ENCODE measurements at places on chromosomes 4 and X.

DNA sequence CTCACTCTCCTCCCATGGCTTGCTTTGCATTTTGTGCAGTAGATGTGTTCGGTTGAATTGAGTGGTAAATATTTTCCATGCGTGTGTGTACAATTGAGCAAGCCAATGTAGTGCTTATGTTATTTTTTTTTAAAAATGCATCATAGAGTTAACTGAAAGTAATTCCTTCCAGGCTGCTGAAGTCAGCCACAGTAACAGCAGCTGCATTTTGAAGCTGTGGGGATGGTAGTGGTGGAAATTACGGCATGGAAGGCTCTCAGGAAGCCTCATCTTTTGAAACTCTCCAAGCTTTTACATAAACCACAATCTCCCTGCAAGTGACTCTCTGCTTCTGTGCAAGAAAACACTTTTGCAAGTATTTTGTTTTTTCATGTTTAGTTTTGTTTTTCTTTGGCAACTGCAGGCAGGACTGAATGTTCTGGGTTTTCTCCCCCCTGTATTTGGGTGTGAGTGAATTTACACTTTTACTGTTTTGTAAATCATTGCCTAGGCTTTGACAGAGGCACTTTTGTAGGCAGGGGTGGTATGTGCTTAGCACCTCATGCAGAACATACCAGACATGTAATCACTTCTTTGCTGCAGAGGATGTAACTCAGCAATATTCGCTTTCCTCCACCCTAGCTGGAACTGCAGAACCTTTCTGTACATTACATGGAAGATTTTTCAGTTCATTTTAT is 56.2 kb downstream of the LRRC66 start:
- DNase-seq = peak; percentile 23

DNA sequence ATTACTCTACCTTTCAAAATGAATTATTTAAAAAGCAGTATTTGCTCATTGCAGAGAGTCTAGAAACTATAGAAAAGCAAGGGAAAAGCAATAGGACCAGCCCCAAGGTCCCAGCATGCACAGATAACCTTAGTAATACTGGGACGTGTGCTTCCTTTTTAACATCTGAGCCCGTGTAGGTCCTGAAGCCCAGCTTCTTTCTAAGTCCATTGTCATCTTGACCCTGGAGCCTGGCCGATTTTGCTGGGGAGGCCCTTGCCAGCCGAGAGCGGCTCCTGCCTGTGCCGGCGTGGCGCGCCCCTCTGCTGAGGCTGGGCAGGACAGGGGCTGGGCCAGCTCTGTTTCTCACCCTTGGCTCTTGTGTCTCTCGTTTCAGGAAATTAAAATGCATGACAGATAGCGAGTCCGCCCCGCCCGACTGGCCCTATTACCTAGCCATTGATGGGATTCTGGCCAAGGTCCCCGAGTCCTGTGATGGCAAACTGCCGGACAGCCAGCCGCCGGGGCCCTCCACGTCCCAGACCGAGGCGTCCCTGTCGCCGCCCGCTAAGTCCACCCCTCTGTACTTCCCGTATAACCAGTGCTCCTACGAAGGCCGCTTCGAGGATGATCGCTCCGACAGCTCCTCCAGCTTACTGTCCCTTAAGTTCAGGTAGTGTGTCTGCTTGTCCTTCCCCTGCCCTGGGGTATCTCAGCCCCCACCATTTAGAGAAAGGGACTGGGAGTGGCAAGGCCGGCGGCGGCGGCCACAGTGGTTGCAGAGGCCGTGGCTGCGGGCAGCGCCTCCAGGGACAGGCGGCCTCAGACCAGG is 4.1 kb downstream of the MSANTD1 start:
- peak; percentile 78 for DNase-seq

DNA sequence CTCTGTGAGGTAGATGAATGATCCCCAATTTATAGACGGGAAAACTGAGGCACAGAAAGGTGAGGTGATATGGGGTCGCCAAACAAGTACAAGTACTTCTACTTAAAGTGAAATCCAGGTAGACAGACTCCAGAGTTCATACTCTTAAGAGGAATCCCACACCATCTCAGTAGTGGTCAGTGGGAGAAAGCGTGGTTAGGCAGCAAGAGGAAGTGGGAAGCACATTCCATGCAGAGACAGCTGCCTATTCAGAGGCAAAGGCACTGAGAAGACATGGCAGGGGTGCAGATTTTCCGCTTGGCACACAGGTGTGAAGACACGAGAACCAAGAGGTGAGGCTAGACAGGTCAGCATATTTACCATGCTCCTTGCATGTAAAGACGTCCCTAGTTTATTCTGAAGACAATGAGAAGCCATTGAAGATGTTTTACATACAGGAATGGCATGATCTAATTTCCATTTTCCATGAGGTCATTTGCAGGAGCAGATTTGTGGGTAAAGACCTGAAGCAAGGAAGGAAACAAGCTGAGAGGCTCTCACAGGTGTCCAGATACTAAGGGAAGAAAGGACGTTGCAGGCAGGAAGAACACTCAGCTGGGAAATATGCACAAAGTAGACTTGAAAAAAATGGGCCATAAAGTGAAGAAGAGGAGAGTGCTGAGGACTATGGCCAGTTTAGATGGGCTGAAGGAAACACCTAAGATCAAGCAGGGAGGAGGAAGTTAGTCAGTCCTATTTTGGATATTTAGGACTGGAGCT is 17.3 kb upstream of the CLNK start:
- no peak for DNase-seq

GRCh38 chr4:114752391-114753165 is 154.0 kb downstream of the UGT8 start:
- no peak for DNase-seq

- peak; percentile 90 for DNase-seq
These were observed 57.1 kb upstream of the NKX1-1 start for GRCh38 chr4:1463088-1463926.

DNA sequence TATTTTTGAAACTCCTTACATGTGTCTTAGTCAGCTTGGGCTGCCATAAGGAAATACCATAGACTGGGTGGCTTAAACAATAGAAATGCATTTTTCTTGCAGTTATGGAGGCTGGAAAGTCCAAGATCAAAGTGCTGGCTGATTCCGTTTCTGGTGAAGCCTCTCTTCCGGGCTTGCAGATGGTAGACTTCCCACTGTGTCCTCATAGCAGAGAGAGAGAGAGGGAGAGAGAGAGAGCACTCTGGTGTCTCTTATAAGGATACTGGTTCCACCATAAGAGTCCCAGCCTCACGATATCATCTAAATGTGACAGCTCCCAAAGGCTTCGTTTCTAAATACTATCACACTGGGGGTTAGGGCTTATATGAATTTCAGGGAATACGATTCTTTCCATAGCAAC is 39.7 kb downstream of the ENPEP start:
- no peak for DNase-seq

DNA sequence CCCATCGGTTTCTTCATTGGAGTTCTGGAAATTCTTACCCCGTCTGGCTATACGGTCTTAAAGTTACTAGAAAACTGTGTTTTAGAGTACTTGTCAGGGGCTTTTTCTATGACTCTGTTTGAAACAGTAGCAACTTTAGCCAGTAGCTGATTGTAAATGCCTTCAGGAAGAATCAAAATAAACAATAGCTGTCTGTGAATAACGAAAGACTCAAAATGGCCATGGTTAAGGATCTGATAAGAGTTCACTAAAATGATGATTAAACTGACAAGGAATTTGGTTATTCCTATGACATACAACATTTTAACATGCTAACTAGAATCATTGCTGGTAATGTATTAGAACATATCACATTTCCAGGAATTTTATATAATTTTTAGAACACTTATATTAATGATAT is 191.0 kb downstream of the EVC2 start:
- no peak for DNase-seq
